Hematopoietic multipotent progenitor cell (in vitro differentiated cells): ENCODE measurements at places on chromosomes 5 and 9.

- DNase-seq, result no peak
Measured at GRCh38 chr9:106035806-106036205, 341.5 kb downstream of the TMEM38B start.

DNA sequence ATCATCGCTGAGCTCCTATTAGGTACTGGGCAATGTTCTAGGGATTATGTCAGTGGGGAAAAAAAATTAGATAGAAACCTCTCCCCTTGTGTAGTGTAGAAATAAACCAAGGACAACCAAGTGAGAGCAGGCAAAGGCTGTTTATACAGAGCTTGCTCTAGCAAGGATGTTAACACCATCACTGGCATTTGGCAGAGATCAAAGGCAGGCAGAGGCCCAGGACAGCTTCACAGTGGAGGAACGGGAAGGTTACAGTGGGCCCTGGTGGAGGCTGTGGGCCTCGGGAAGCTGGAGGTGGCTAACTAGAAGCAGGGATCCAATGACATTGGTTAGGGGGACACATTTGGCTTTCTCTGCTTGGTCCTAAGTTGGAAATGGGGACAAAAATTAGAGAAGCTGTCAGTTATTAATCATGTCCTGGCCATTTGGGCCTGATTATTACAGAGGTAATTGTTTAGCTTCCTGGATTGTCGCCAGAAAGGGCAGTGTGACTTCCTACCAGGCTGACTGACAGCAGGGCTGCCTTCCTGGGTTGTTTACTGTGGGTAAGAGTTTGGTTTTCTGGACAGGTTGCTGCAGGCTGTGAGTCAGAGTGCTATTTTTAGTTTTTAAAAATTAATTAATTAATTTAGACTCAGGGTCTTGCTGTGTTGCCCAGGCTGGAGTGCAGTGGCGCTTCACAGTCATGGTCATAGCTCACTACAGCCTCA is 259.3 kb downstream of the ROR2 start:
- no peak for DNase-seq

DNA sequence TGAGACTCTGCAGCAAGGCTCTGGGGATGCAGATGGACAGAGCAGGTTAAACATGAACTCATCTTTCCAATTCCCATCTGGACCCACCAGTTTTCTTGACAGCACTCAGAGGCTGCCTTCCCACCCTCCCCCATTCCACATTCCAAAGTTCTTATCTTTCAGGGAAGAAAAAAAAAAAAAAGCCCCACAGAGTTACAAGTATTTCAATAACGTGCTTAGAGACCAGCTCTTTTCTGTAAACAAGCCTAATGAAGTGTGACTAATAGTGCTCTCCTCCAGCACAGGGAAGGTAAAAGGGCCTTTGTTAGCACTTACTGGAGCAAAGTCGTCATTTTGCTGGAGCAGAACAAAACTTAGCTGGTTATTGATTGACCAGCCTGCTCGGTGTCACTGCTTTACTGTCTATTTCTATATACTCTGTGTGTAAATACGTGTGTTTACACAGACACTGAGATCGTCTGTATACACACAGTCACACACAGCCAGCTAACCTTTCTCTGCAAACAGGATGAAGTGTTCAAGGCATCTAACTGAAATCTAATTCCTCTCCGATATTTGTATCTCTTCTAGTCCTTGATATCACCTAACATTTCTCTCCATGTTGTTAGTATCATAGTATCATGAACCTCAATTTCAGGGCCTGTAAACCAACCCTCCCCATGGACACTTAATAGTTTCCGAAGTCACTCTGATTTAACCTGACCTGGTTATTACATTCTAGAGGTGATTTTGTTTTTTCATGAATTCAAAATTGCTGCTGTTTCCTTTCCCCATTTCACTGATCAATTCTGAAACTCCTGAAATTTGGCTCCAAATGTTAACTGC is 84.9 kb downstream of the ZNF608 start:
- no peak for DNase-seq

- peak; percentile 31 for DNase-seq
Measured at GRCh38 chr5:87400305-87400899, 12.3 kb downstream of the CCNH start.

DNA sequence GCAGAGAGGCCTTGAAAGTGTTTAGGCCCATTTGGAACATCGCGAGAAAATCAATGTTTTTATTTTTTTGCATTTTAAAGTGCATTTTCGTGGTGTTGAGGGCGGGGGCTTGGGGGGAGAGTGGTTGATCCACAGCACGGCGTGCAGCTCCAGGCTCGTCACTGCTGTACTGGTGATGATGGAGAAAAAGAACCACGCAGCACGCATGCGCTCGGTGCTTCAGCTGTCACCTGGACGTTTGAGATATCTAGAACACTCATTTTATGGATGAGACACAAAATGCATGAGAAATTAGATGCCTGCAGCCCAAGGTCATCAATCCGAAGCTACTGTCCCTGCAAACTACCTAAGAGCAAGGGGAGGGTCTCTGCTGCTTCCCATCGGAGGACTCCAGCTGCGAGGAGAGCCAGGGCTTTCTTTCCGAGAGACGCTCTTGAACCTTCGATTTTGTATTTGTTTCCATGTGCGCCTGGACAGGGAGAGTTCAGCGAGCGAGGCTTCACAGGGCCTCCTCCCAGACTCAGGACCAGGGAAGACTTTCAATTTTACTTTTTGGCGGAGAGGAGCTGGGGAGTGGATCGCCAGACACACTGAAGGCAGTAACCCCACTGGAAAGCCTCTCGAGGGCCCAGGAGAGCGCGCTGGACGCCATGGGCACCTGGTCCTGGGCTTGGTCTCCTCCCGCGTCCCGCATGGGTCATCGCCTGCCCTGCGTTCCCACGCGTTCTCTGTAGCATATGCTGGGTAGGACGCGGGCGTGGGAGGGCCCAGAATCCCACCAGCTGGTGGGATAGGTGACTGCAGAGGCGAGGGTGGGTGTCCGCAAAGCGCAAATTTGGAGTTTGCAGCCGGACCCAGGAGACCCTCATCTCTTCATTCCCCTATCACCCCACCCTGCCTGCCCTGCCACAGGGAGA is 2.5 kb downstream of the DMRT2 start:
- DNase-seq, result no peak

- no peak for DNase-seq
Measured at GRCh38 chr5:140358738-140359310, 1.2 kb upstream of the SLC4A9 start.
